ENCODE measurements at places on chromosomes 5 and 9.
A peak's percentile ranks its signal among the peaks of the same experiment; 100 is the strongest.

DNA sequence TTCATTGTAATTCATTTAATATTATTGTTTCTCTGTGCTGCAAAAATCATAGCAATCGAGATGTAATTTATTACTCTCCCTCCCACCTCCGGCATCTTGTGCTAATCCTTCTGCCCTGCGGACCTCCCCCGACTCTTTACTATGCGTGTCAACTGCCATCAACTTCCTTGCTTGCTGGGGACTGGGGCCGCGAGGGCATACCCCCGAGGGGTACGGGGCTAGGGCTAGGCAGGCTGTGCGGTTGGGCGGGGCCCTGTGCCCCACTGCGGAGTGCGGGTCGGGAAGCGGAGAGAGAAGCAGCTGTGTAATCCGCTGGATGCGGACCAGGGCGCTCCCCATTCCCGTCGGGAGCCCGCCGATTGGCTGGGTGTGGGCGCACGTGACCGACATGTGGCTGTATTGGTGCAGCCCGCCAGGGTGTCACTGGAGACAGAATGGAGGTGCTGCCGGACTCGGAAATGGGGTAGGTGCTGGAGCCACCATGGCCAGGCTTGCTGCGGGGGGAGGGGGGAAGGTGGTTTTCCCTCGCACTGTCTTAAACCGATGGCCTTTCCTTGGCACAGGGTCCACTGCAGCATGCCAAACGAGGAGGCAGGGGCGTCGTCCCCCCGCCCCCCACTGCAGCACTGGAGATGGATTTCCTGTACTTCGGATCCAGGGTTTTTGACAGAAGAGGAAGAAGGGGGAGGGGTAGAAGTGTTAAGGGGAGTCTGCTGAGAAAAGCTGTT, at the start of gene APC:
TSS of gene APC (plus strand) at position 423 of the 728 bp plus-strand sequence. CDS start 17,006 bp downstream, outside the sequence.
- ATAC-seq: peak; percentile 98

- no peak for ATAC-seq
Observed at GRCh38 chr9:20111173-20111843, 322.5 kb upstream of the SLC24A2 start.

- ATAC-seq: peak; percentile 81
Observed at GRCh38 chr9:90830977-90831376, 29.4 kb downstream of the SYK start.

- ATAC-seq: no peak
Observed at GRCh38 chr9:7144265-7145046, 386.7 kb downstream of the KDM4C start.

DNA sequence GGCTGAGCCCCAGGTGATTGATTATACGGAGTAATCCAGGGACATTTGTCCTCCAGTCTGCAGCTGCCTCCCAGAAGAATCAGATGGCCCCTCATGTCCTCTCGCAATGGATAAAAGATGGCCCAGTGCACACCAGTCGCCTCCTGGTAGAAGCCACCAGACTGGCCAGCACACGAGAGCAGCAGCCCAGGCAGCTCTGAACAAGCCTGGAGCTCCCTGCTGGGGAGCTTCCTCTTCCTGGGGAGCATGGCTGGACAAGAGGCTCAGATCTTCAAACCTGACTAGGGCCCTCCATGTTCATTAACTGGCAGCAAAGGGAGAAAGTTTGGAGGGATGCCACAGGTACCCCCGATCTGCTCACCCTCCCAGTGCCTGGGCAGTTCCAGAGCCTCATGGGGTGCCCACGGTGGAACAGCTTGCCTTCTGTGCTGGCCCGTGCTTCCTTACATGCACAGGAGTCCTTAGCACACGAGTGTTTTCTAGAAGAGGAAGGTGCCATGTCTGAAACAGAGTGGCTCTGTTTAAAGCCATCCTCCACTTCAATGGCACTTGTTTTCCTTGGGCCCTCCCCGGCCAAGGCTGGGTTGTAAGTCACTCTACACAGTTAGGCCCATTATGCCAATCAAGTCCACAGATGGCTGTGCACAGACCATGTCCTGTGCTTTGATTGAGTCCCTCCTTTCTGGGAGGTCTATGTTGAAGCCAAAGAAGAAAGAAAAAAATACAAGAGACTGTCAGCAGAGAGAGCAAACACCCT, 75.6 kb downstream of the PRRT1B start:
- ATAC-seq: no peak

- ATAC-seq: no peak
Observed at GRCh38 chr5:41721516-41721915, 148.7 kb downstream of the OXCT1 start.

- ATAC-seq: no peak
Observed at GRCh38 chr5:97400537-97400936, 217.5 kb upstream of the RIOK2 start.

Measured in stimulated activated memory B cell treated with anti-CD40 and anti-IgM and Interleukin-4, amounts not matched to agents 10 μg/mL and 1 μg/mL and 100 μg/mL, for 72 hours (primary cell).